ENCODE measurements at places on chromosomes 1 and 21.

GRCh38 chr1:160954158-160955104, at the start of gene ITLN2:
Gene ITLN2 (minus strand): TSS chr1:160954809. CDS start chr1:160954741, 68 bp downstream.
- peaks cover 12% of the 10 kb centered on the region for H3K4me1 ChIP-seq
- peak within 1 kb of the TSS; percentile 57 for H3K27ac ChIP-seq
- no peaks in the 10 kb centered on the region for H3K36me3 ChIP-seq
- H3K4me3 ChIP-seq = no peak within 1 kb of the TSS
- H3K27me3 ChIP-seq = peaks cover 2% of the 10 kb centered on the region
- peak; percentile 69 for DNase-seq

GRCh38 chr1:239247285-239247684, 139.1 kb upstream of the CHRM3 start:
- H3K4me1 ChIP-seq = no peaks in the 10 kb centered on the region
- no peak for DNase-seq
- H3K4me3 ChIP-seq = no peak overlapping the region
- H3K36me3 ChIP-seq = no peaks in the 10 kb centered on the region
- H3K27ac ChIP-seq = no peak overlapping the region

DNA sequence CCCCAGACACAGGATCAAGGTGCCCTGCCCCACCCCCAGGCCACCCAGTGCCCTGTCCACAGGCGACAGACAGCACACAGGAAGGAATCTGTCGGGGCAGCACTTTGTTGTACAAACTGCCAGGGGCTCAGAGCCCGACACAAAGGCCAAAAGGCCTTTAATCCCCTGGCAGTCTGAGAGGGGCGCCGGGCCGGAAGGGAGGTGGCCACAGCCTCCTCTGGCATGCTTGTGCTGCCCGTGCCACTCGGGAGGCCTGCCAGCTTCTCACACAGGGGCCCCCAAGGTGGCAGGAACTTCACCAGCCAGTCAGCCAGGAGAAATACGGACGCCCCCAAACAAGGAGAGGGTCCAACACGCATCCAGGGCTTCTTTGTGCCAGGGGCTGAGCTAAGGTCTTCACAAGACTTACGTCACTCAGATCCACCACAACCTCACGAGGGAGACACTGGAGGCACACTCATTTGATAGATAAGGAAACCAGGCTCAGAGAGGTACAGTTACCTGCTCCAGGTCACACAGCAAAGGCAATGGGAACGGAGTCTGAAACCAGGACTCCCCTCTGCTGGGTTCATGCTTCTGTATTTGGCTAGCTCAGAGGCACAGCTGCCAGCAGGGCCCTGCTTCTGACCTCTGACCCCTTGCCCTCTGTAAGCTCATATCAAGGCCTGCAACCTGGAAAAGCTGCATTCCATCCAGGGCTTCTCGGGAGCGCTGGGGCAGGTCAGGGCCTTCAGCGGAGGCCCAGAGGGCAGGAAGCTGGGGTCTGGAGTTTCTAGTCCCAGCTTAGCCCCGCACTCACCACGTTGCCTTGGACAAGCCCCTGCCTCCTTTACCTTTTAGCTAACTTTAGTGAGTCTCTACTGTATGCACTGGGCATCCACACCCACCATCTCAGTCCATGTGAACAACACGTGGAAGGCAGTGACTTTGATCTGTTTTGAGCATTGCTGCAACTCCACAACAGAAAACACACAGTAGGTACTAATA, 34.8 kb downstream of the HSPG2 start:
- H3K27ac ChIP-seq = no peak overlapping the region
- peaks cover 10% of the 10 kb centered on the region for H3K4me1 ChIP-seq
- H3K4me3 ChIP-seq = no peak overlapping the region
- H3K27me3 ChIP-seq = peaks cover 4% of the 10 kb centered on the region
- no peaks in the 10 kb centered on the region for H3K36me3 ChIP-seq

DNA sequence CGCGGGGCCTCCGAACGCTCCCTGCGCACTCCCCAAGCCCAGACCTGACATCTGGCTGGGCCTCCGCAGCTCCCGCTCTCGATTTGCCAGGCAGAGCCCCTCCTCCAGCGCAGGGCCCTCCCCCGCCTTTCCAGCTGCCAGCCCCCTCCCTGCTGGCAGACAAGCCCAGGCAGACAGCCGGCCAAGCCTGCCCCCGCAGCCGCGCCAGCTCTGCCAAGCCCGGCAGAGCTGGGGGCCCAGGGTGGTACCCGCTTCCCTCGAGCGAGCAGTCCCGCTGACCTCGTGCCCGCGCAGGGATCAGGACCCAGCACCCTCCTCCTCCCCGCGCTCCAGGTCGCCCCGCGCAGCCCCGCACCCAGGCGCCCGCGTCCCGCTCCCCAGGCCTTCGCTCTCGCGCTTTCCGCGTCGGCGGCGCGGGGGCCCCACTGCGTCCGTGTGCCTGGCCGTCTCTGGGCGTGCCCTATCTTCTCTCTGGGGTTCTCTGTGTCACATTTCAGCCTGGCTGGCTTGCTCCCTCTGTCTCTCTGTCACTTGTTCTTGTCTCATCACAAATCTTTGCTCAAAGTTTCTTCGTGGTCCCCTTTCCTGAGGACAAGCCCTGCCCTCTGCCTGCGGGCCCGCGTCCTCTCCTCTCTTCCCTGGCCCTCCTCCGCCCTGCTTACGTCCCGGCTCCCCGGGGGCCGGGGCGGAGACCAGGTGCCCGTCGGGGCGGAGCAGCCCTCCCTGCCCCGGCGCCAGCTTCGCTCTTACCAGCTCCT, 580 bp downstream of the INKA2 start:
- peak overlapping the region; percentile 72 for H3K27ac ChIP-seq
- peak overlapping the region; percentile 92 for H3K4me3 ChIP-seq
- H3K27me3 ChIP-seq = peaks cover 48% of the 10 kb centered on the region
- H3K36me3 ChIP-seq = no peaks in the 10 kb centered on the region
- peak; percentile 68 for DNase-seq

Data from activated naive CD8-positive, alpha-beta T cell treated with anti-CD3 and anti-CD28 coated beads, Interleukin-2, amount 10 ng/mL, durations not matched to agents 7 days and 5 days (primary cell).